ENCODE measurements at places on chromosomes 6 and 20. TPM values are rescaled to one million over a fixed set of nuclear protein-coding genes. Genes with fewer than 3 reads are reported as not detected.

KCNS1 gene
- 0.04 TPM for polyA plus RNA-seq

HLA-DQB1 gene
- 4.4 TPM for polyA plus RNA-seq

DNA sequence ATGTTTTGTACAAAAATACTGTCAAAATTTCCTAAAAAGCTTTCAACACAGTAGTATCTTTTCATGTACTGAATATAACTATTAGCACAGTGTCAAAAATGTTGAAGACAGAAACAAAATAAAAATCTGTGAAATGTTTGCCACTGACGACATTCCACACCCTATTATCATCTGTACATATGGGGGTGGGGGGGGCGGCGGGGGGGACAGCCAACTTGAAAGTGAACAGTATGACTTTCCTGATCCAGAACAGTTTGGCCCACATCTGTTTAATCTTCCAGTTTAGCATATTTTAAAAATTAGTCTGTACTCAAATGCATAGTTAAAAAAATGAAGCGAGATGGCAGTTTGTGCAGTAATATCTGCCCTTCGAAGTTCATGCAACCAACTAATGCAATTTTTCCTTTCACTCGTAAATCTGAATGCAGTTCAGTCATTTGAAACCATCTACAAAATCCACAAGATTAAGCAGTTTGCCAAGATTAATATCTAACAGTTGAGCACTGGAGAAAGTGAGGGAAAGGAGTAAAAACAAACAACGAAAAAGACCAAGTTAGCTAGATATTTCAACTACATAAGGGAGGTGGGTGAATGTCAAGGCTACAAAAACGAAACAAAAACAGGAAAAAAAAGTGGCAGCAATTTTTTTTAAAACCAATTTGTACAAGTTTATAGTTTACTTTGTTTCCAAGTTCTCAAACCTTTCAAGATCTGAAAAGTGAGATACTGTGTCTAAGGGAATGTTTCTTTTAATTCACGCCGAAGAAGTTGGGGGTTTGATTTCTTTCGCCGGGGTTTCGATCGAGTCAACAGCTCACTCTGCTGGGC lies 1.9 kb downstream of the CITED2 start:
- no peak for DNase-seq

DNA sequence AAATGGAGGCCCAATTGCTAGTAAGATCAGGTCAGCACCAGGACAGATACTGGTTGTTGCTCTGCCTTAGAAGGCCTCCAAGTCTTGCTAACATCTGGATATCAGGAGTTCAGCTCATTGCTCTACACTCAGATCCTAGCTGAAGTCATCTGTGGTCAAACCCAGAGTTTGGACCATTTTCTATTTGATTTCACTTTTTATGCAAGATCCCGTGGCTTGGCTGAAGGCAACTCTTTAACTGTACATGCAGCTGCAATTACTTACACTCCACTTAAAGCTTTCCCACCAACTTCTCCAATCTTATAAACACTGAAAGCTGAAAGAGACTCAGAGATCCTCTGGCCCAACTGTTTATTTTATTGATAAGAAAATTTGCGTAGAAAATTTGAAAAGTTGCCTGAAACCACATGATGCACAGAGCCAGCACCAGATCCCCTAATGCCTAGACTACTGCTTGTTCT lies 2.7 kb downstream of the SLC17A2 start:
- DNase-seq = no peak

DNA sequence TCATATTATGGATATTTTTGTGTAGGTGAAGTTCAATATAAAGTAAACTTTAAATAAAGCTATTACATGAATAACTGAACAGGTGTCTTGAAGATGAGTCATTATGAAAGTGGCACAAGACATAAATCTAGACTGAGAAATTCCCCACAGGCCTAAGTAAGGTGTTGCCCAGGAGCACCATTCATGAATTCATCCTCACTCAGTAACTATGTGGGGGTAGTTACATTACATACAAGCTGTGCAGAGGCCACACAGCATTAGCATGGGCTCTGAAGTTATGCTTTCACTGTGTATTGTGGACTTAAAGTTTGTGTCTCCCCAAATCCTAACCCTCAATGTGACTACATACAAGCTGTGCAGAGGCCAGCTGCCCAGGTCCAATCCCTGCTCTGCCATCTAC lies 65.9 kb downstream of the BCAS1 start:
- DNase-seq = no peak

GRCh38 chr20:58238490-58238889 lies 10.0 kb upstream of the ANKRD60 start:
- no peak for DNase-seq

TINAG gene
- not detected for polyA plus RNA-seq

HLA-DQA2 gene
- 2.0 TPM for polyA plus RNA-seq
